ENCODE measurements at places on chromosomes 4 and X. TPM values are rescaled to one million over a fixed set of nuclear protein-coding genes. Genes with fewer than 3 reads are reported as not detected.

Gene NCAPG
- total RNA-seq: 0.24 TPM

DNA sequence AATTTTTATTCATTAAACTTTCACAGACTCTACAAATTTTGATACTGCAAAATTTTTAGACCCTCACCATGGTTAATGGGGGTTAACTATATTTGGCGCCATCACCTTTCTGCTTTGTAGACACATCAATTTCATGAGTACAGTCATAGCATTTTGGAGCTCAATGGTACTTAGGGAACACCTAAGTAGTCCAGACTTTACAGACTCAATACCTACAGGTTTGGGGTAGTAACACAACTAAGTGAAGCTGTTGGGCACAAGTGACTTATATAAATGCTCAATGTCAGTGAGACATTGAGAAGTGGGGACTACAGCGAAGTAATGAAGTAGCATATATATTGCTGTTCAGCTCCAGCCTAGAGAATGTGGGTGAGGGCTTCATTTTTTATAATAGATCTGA, 7.5 kb downstream of the GPRIN3 start:
- no peak for DNase-seq

Gene TECRL
- total RNA-seq: 748 TPM

DNA sequence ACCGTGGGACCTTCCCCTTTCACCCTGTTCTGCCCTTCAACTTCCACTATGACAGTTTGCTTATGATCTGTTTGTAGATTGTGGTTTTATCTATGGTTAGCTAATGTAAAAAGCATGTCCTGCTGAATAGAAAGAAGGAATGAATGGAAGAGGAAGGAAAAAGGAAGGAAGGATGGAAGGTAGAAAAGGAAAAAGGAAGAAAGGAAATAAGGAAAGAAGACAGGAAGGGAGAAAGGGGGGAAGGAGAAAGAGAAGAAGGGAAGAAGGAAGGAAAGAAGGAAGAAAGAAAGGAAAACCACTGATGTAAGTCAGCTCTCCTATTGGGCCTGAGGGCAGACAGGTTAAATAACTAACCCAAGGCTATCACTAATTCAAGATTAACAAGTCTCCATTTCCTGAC, 319.1 kb upstream of the KLF3 start:
- no peak for DNase-seq

DNA sequence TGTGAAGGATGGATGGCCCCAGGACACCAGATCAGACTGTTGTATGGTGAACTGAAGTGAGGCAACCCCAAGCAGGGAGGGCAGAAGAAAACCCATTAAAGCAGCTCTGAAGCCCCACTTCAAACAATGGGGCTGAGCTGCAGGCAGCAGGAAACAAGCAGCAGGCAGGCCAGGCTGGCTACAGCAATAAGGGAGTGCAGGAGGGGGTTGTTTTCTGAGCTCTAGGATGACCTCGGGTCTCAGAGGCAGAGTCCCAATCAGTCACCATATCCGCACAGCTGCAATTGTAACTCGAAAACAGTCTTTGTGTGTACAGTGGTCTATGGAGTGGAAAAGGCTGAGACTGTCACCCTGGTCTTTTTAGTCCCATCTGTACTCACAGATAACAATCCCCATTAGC, 90.4 kb downstream of the COL4A6 start:
- DNase-seq: no peak

DNA sequence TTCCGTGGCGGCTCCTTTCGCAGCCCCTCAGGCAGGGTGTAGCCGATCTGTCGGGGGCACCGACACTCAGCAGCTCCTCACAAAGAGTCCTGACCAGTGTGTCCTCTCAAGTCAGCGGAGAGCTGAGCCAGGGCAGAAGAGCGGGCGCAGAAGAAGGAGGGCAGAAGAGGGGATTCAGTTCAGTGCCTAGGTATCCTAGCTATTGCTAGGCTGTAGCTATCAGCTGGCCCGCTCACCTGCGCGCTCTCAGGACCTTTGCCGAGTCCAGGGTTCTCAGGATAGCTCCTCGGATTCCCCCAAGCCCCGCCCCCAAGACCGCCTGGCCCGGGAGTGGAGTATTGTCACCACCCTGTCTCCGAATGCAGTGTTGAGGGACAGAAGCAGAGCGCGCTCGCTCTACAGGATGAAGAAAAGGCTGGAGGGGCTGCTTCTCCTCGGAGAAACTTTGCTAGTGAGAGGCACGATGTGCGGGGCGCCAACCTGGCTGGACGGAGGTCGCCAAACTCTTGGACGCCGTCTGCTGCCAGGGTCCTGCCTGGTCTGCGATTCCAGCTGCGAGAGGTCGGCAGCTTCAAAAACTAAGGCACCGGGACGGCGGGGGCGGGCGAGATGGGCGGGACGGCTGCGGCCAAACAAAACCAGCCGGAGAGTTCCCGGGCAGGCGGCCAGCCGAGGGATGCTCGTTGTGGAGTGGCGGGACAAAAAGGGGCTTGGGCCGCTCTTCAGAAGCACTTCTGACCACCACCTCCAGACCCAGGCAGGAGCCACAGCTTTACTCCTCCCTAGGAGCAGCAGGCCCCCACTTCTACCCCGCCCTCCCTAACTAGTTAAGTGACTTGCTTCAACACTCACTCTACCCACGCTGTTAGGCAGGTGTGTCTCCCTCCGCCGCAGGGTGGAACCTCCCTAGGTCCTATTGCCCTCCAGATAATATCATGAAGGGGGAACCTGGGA, at the start of gene XKRX:
TSS of gene XKRX (minus strand) at position 258 of the 954 bp plus-strand sequence. CDS start 613 bp downstream, outside the sequence.
- peak; percentile 25 for DNase-seq

Gene RNF150
- 38.4 TPM for total RNA-seq

- DNase-seq: no peak
Observed at GRCh38 chr4:106869551-106869950, 166.6 kb downstream of the DKK2 start.

Gene CT45A3
- total RNA-seq: not detected

DNA sequence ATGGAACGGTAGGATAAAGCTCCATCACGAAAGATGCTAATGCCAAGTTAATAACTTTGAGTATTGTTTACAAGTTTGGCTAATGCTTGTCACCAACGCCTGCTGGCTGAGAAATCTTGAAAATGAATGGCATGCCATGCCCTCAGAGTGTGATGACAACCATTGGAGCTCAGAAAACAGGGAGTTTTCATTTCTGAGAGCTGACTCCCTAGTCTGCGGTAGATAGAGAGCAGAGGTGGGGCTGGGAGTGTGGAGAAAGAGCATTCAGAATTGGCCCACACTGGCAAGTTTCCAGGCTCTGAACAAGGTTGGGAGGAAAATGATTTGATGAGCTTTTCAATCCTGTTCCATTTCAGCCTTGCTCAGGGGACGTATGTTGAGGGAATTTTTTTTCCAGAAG, 183.9 kb downstream of the CPEB2 start:
- no peak for DNase-seq

Gene RTL5
- total RNA-seq: 2.7 TPM

Gene MAGEC2
- total RNA-seq: not detected

- no peak for DNase-seq
Observed at GRCh38 chr4:75107755-75108612, 175.1 kb downstream of the PARM1 start.

DNA sequence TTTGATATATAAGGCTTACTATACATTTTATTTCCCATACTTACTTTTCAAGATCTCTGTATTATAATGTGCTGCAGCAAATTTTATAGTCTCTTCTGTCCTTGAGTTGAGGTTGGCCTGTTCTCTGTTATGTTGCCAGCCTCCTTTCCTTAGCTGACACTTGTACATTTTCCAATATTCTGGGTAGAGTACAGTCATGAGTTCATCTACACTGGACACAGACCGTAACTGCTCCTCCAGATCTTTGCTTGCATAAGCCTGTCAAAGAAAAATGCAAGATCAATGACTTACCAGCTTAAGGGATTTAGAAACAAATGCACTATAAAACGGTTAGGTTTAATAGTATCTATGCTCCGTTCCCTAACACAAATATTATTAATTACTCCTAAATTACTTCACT, 63.2 kb downstream of the VEGFC start:
- DNase-seq: no peak

GRCh38 chrX:74250574-74250973, 53.4 kb upstream of the ZCCHC13 start:
- DNase-seq: no peak

GRCh38 chr4:128347175-128347868, 59.7 kb upstream of the PGRMC2 start:
- no peak for DNase-seq

Gene S100G
- not detected for total RNA-seq

DNA sequence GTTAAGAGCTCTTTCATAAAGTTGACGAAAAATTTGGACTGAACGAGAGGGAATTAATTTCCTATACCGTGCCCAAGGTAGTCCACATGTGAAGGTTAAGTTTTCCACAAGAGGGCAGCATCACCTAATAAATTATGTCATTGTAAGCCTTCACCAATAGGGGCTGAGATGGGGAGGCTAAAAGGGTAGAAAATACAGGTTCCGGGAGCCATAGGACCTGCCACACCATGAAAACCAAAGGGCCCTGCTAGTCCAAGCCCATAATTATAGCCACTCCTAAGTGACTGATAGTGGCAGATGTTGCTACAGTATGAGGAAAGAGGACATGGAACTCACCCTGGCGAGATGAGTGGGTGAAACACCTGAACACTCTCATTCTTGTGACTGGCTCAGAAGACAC, 122.2 kb downstream of the SHROOM4 start:
- DNase-seq: no peak

- no peak for DNase-seq
Observed at GRCh38 chr4:79584902-79585301, 176.9 kb upstream of the GK2 start.

DNA sequence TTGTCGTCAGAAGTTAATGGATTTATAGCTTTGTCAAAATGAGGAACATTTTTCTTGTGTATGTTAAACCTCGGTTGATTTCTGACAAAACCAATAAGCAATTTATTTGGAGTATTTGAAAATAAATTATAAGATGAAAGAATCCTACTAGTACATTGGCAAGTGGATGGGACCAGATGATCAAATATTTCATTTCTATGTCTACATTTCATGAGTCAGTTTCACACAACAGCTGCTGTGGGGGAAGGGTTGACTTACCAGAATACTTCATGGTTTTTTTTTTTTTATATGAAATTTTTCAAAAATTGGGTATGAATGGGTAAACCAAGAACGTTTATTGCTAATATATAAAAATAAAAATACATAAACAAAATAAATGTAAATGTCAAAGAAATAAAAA, 39.4 kb downstream of the RAPGEF2 start:
- no peak for DNase-seq

GRCh38 chr4:55410431-55410830, 14.7 kb downstream of the TMEM165 start:
- DNase-seq: no peak

GRCh38 chr4:162010362-162010761, 153.4 kb downstream of the FSTL5 start:
- no peak for DNase-seq

- peak; percentile 42 for DNase-seq
Observed at GRCh38 chr4:1683261-1683735, 815 bp downstream of the FAM53A start.

- DNase-seq: no peak
Observed at GRCh38 chrX:130418066-130418465, 16.3 kb downstream of the RBMX2 start.

DNA sequence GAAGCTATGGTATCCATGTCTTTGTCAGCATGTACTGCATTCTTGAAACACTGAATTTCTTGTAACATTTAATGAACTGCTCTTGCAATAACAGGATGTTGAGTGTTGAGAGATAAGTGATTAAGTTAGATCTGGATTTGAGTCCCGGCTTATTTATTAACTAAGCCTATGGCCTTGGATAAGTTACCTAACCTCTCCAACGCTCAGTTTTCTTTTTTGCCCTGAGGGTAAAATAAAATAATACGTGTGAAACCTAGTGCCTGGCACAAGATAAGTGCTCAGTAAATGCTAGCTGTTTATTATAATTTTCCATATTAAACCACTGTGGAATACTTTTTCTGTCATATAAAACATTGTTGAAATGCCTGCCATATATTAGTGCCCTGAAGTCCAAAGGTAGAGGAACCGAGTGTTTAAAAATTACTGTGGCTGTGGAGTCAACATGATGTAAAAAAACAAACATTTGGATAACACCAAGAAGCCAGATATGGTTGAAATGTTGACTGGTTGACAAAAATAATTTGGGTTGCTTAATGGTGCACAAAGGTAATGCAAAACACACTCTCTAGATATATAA, 58.6 kb upstream of the ALB start:
- no peak for DNase-seq

DNA sequence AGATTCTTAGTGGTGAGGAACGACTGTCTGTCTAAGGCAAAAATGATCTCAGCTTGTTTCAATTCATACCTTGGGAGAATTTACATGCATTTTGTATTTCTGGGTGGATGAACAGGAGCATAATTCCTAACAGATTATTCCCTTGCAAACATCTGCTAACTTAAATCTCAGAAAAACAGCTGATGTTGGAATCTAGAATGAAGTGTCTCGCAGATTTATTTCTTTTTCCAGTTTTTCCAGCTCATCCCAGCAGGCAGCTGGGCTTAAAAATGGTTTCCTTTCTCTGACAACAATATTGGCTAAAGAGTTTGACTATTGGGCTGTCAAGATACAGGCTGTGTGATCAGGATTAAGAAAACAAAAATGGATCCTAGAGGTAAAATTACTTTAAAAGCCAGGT, 1.1 kb downstream of the LNX1 start:
- no peak for DNase-seq

Gene DCAF8L2
- not detected for total RNA-seq

DNA sequence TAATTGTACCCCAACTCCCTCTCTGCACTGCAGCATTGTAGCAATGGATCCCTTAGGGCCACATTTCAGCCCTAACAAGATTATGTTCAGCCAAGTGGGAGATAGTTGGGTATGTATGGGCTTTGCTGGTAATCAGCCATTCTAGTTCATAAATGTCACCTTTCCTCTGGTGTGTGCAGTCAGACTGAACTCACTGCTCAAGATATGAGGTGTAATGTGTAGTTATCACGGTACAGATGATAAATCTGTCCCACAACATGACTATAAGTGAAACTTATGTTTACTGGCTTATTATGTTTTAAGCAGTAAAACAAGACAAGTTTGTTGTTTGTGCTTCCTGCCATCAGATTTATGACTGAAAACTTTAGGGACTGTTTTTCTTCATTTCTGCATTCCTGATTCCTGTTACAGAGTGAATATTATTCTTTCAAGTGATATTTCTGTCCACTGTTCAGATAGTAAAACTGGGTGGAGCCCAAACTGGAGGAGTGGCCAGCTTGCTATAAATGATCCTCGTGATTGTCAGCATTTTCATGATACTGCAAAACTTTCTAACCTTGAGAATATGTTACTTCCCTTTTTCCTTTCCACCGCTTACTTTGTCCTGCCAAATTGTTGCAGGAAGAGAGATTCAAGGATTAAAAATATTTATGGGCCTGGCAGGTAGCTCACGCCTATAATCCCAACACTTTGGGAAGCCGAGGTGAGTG, 44.9 kb downstream of the ANAPC4 start:
- no peak for DNase-seq

DNA sequence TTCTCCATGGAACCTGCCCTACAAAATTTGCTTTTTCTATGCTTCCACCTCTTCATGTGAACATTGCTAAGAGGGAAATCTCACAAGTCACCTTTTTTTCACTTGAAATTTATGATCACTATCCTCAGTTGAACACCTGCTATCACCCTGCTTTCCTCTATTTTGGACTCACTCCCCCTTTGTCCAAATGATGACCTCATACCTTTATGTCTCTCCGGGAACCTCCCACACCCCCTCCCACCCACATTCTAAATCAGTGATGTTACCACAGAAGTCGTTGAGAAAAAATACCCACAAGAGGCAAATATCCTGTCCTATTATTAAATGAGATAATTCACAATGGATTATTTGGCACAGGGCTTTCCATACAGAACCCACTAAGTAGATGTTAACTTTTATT, 156.5 kb downstream of the RNF150 start:
- no peak for DNase-seq

GRCh38 chrX:47633689-47634590, 4.2 kb upstream of the CFP start:
- DNase-seq: no peak

Data from left cardiac atrium (tissue), 4 donors.